ENCODE measurements at places on chromosomes 16 and 17.
A peak's percentile ranks its signal among the peaks of the same experiment; 100 is the strongest.

DNA sequence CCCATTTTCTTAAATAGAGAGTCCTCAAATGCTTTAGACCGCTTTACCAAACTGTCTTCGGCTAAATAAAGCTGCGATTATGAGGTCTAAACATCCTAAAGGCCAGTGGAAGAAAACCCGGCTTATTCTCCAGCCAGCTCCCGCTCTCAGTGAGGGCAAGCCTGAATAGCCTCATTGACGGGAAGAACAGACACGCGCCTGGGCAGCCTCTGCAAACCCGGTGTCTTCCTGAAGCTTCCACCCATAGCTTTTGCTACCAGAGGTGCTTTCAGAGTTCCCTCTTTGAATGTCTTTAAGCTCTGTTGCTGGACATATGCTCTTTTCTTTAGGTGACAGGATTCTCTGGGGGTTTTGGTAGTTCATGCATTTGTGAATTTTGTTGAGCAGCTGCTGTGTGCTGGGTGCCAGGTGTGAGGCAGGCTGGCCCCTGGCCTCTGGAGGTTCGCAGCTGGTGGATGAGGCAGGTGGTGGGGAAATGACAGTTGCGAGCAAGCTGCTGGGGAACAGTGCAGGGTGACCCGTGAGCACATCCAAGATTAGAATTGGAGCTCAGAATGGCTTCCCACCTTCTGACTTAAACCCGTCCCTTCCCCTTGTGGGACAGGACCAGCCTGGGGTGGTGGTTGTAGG, 44.7 kb downstream of the CRISPLD2 start:
- no peak for DNase-seq

DNA sequence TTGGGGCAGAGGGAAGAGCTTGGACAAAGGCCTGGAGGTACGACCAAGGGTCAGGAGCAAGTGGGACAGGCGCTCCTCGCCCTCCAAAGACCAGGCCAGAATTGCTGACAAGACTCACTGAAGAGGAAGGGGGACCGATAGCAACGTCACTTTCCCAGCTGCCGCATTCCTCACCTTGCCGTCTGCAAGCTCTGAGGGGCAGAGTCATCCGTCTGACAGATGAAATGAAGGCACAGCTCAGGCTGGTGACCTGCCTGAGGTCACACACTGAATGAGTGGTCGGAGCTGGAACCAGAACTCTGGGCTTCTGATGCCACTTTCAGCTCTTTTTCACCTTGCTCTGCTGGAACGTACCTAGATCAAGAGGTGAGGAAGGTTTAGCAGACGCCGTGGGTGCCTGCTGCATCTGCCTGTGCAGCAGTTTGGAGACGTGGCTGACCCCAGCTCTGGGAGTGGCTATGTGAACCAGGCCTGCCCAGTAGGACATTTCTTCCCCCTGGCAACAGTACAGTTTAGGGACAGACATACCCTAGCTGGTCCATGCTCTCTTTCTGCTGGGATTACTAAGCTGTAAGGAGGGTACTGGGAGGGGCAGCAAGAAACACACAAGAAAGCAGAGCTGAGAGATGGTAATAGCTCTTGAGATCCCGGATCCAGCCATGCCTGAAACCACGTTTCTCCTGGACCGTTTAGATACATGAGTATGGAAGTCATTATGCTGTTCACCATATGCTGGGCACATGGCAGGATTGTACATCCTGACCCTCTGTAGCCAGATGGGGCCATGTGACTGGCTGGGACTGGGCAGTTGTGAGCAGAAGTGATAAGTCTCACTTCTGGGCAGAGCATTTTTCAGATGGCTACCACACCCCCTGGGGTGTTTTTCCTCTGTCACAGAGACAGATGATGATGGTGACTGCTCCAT, 50.9 kb downstream of the IL21R start:
- no peak for DNase-seq

GRCh38 chr16:2979669-2980226, 498 bp downstream of the PKMYT1 start:
- DNase-seq: no peak

- no peak for DNase-seq
Measured at GRCh38 chr17:7380321-7380720, 568 bp upstream of the TNK1 start.

DNA sequence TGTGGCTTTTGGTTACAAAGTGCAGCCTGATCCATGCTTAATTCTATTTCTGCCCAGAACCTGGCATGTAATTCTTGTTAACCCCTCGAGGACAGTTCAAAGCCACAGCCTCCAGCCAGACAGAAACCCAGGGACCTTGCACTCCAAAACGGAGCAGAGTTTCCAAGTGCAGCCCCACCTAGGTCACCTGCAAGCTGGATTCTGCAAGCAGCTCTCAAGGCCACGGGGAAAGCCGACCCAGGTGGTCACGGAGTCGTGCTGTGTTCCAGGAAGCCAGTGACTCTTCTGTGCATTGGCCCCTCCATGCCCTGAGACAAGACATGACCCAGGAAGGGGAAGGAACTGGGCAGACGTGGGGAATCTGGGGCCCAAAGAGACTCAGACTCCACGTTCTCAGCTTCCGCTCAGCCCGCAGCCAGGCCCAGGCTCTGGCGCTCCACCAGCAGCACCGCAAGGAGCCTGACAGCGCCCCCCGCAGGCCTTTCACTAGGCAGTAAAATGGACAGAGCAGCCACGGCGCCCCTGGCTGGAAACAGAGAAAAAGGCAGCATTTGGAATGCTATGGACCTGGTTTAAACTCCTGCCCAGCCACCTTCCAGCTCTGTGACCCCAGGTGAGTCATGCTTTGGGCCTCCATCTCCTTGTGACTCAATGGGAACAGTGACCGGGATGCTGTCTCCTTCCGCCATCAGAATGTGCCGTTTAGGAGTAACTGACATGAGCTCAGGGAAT, 27.3 kb upstream of the GSG1L start:
- DNase-seq: no peak

- no peak for DNase-seq
Measured at GRCh38 chr17:63931981-63932561, at the start of gene CD79B. Gene CD79B (minus strand): TSS chr17:63932331. CDS start chr17:63932261, 70 bp downstream.

GRCh38 chr17:79555543-79555942, 55.3 kb downstream of the RBFOX3 start:
- DNase-seq: no peak

GRCh38 chr16:3038256-3038655, 1.5 kb upstream of the BICDL2 start:
- DNase-seq: no peak

- DNase-seq: no peak
Measured at GRCh38 chr17:5772720-5773119, 188.4 kb upstream of the NLRP1 start.

- peak; percentile 75 for DNase-seq
Measured at GRCh38 chr16:87780385-87780989, 14.7 kb upstream of the KLHDC4 start.

- no peak for DNase-seq
Measured at GRCh38 chr17:10814075-10814474, 10.2 kb upstream of the TMEM238L start.

DNA sequence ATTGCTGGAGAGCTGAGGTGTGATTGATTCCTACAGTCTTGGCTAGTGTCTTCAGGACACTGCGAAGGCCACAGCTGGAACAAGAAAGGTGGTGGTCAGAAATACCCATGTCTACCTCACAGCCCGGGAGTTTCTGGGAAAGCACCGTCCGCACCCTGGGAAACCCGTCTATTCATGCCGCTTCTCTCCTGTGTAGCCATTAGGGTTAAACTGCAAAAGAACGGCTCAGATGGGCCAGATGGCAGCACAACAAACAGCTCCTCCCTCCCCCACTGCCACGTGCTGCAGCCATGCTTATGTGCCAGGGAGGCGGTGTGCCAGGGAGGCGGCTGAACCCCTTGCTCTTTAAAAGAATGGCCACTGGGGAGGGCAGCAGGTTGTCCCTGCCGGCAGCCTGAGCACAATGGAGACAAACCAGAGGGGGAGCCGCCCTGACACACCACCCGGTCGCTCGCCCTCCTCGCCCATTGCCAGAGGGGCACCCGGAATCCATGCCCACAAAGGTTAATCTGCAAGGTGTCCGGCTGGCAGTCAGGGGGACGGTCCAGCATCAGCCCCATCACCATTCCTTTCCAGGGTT, 65.2 kb downstream of the CYTH1 start:
- no peak for DNase-seq

- no peak for DNase-seq
Measured at GRCh38 chr16:22929461-22929860, 115.5 kb downstream of the HS3ST2 start.

DNA sequence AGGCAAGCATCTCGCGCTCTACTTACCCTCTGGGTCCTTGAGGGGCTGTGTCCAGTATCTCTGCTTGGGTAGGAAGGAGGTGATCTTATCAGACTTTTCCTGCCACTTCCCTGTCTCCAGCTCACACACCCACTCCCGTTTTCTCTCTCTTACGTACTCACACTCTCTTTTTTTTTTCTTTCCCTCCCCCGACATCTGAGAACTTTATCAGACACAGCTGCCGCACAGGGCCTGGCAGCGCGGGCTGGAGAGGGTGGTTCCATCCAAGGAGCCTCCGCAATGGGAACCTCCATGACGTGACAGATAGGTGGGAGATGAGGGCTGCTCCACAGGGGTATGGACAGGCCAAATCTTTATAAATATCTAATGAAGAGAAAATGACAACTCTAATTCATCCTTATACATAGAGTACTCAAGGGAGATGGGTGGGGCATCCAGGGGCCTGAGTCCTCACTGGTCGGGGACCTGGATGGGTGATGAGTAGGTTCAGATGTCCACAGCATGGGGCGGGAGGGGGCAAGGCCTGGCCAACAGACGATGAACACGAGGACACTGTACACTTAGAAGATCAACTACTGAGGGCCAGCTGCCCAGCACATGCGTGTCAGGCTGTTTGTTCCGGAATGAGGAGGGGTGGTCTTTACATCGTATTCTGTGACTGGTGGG, 23.3 kb downstream of the MINK1 start:
- no peak for DNase-seq

- DNase-seq: no peak
Measured at GRCh38 chr17:50072130-50072529, 16.2 kb downstream of the ITGA3 start.

DNA sequence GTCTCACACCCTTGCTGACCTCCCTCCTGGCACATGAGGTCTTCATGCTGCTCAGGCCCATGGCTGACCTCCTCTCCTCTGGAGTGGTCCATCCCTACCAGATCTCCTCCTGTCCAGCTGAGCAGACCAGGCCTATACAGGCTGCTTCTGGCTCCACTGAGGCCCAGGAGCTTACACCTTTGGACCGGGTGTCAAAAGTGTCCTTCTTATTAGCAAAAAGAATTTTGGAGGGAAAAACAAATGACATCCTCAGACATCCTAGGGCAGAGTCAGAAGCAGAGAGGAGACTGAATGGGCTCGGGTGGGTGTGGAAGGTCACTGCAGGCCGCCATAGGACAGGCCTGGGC, 38.1 kb downstream of the WSB1 start:
- no peak for DNase-seq

DNA sequence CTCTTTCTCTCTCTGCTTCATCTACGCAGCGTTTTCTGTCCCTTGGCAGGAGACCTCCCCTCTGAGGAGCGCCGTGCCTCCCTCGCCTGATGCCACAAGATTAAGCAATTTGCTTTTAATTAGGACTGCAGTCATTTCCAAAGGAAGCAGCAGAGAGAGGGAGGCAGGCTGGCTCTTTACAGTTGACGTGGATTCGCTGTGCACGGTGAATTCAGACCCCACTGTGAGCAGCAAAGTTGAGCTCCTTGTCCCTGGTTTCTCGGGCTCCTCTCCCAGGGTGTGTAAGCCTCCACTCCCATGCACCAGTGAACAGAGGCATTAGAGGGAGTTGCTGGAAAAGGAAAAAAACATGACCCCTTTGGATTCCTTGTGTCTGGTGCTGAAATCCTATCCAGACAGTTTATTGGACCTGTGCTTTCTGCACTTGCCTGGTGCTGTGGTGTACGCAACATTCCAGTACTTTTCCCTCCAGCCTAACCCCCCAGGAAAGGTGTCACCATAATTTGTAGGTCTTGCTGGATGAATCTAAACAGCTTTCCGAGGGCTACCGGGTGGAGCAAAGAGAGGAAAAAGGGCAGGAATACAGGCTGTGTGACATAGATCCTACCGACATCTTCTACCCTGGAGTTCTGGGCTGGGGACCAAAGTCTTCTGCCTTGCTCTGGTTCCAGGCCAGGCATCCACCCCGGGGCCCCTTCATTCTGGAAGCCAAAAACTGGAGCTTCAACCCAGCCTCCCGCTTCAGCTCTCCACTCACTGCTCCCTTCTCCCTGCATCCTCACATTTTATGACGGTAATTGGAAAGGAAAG, 171.0 kb downstream of the MAF start:
- DNase-seq: no peak

DNA sequence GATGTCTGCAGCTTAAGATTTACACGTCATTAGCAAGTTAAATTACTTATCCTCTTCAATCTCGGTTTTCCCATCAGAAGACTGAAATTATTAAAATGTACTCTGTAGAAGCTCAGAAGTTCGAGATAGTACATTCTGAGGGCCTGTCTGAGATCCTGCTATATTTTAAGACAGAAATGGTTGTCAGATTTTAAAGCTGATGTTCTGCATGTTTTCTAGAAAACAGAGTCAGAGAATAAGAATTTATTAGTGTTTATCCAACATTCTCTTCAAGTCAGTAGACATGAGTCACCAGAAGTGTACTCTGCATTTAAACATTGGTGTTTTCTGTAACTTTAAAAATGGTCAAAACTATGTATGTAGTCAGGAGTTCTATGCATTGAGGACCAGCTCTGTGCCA, 155.2 kb upstream of the MYOCD start:
- no peak for DNase-seq

- DNase-seq: no peak
Measured at GRCh38 chr16:1828645-1829410, 1.8 kb downstream of the FAHD1 start.

GRCh38 chr17:41140360-41141131, at the start of gene KRTAP4-6:
Gene KRTAP4-6 (minus strand): TSS chr17:41140544. CDS start chr17:41140487, 57 bp downstream.
- DNase-seq: no peak

DNA sequence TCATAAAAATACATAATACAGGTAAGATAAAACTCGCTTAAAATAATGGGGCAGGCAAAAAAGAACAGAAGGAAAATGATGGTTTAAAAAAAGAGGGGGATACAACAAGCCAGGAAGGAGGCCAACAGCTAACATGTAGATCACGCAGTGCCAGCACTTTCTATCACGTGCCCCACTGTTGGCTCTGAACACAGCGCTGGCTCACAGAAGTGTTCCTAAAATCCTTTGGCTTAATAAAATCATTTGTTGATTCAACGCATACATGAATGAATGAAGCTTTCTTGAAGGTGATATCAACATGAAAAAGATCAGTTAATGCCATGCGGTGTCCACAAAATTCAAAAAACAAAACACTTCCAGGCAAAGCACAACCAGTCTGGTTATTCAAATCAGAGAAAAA, 8.5 kb downstream of the ITGAE start:
- DNase-seq: no peak

- no peak for DNase-seq
Measured at GRCh38 chr17:35449371-35449931, 885 bp upstream of the SLFN13 start.

- DNase-seq: no peak
Measured at GRCh38 chr17:74877592-74878548, 5.1 kb upstream of the FDXR start.

- no peak for DNase-seq
Measured at GRCh38 chr16:2846511-2847310, 11.3 kb downstream of the PRSS22 start.

Measured in stimulated activated CD8-positive, alpha-beta memory T cell treated with anti-CD3 and anti-CD28 coated beads, Interleukin-7, amount 100 ng/mL, for 48 hours (primary cell).